ENCODE measurements at places on chromosomes 5 and 9.

DNA sequence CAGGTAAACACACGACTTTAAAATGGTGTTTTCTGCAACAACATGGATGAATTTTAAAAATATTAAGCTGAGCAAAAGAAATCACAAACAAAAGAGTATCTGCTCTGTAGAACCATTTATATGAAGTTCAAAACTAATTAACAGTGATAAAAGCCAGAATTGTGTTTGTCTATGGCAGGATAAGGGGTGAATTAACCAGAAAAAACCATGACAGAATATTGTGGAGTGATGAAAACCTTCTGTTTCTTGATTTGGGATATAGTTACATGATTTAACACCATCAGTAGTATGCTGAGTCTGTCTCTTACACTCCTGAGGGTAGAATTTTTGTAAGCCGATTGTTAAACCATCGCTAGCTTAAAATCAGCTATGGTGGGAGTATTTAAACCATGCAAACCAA lies 101.7 kb upstream of the ZNF366 start:
- DNase-seq = no peak

GRCh38 chr5:116559239-116559638 lies 15.4 kb downstream of the SEMA6A start:
- no peak for DNase-seq

DNA sequence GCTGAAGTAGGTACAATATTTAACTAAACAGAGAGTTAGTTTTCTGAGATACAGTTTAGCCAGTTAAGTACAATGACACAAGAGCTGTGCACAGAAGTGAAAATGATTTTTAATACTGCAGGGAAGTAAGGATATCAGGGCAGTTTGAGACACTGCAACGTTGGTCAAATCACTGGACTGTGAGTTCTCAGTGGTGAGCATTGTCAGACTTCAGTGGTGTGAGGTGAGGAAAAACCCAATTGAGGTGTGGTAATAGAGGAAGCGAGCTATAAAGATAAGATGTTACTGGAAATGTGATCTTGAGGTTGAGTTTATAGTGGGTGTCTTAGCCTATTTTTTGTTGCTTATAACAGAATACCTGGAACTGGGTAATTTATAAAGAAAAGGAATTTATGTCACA lies 12.8 kb upstream of the FBXL7 start:
- no peak for DNase-seq

- no peak for DNase-seq
These were observed 54.7 kb downstream of the ESM1 start for GRCh38 chr5:54930736-54931135.

DNA sequence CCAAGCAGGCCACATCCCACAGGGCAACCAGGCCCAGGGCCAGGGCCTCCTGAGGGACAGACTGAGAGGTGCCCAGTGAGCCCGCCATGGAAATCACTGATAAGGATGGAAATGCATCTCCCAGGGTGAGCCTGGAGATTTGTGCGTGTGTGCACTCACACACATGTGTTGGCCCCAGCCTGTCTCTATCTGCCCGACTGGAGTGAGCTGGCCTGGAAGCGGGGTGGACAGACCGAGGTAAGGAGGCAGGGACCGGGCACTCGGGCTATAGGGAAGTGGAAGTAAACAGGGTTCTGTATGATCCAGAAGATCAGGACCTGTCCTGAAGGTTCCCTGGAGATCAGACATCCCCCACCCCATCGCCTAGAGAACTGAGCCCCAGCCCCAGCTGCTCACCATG lies 17.4 kb downstream of the GFI1B start:
- peak; percentile 42 for DNase-seq

DNA sequence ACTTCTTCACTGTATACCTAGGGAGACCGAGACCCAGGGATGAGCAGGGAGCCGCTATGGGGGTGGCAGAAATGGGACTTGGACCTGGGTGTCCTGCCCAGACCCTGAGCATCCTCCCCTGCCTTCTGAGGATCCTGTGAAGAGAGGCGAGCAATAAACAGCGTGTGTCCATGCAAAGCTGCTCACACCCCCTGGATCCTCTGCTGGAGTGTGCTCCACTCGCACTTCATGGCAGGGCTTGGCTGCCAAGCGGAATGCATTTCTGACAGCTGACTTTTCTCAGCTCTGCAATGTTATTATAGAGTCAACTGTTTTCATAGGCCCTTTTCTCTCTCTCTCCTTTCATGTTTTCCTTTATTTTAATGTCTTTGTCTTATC lies 31.0 kb upstream of the ALDH1B1 start:
- DNase-seq = no peak

- no peak for DNase-seq
These were observed 36.5 kb upstream of the CD180 start for GRCh38 chr5:67233075-67233474.

Measured in hematopoietic multipotent progenitor cell treated with erythropoietin and hydrocortisone succinate and interleukin-3 and kit ligand, for 6 days (in vitro differentiated cells).